ENCODE measurements at places on chromosomes 6 and 20.

DNA sequence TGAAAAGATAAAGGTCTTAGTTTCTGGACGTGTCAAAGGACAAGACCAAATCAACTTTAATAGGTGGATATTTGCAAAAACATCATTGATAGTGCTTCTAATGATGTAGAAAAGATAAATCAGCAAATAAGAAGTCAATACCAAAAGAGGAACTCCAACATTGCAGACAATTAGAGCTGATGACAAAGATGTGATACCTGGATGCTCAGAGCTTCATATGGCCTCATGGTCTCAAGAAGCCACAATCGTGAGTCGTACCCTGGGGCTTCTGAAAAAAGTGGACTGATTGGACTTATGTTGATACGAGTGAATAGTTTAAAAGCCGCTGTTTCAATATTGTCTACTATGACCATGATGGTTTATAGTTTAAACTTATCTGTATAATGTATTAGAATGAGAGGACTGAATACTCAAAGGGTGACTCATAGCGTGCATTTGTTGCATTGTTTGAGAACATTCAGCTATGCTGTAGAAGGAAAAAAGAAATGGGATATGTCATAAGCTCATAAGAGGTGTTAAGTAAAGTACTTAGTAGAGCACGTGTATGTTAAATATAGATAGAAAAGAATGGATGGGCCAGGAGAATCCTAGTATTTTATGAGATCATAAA is 54.6 kb upstream of the RIPOR2 start:
- DNase-seq = no peak

GRCh38 chr6:118187568-118188164 is 280.6 kb downstream of the SLC35F1 start:
- no peak for DNase-seq

DNA sequence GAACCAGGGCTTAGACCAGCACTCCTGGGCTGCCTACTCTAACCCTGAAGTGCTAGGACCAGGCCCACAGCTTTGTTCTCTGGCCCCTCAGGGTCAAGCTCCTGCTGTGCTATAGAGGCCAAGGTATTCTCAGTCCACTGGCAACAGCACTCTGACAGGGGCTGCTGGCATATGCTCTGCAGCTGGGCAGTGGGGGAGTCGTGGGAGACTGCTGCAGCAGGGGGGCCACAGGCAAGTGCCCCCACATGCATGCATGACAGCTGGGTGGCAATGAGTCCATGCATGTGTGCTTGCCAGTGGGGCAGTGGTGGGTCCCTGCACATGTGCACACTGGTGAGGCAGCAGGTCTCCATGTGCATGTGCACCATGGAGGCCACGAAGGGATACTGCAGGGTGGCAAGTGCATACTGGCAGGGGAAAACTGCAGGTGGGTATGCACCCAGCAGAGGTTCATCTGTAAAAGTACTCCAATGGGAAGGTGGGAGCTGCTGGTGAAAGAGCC is 364.9 kb upstream of the IRAK1BP1 start:
- DNase-seq = no peak

DNA sequence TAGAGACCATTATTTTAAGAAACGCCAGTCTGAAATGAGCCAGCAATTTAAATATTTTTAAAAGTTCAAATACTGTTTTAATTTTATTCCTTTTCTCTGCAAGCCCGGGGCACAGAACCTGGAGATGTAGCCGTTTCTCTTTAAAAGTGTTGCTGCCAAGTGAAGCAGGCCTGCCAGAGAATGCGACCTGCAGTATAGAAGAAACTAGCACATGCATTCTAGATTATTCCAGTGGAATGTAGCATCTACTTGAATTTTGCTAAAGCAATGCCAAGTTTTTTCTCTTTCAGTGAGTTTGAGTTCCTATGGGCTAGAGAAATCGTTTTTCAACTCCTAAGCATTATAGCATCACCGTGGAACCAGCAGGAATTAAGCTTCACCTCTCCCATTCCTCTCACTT is 101.3 kb downstream of the QRSL1 start:
- no peak for DNase-seq

GRCh38 chr6:26571592-26572296 is 25.0 kb upstream of the ABT1 start:
- DNase-seq = no peak

DNA sequence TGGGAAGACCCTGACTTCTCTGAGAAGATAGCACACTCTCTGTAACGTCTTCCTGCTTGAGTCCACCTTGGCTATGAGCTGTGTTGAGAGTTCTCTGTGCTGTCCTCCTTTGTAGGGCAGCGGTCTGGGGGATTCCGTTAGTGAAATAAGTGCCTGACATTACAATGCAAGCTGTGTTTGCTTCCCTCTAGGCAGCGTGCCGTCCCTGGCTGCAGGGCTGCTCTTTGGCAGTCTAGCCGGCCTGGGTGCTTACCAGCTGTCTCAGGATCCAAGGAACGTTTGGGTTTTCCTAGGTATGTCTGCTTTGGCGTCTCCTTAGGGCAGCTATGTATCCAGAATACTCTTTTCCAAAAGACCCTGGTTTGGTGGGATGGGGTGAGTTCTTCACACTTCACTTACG is 2.8 kb downstream of the TMEM14C start:
- DNase-seq = no peak

GRCh38 chr20:59192533-59192896 is 28.9 kb downstream of the ZNF831 start:
- DNase-seq = no peak

DNA sequence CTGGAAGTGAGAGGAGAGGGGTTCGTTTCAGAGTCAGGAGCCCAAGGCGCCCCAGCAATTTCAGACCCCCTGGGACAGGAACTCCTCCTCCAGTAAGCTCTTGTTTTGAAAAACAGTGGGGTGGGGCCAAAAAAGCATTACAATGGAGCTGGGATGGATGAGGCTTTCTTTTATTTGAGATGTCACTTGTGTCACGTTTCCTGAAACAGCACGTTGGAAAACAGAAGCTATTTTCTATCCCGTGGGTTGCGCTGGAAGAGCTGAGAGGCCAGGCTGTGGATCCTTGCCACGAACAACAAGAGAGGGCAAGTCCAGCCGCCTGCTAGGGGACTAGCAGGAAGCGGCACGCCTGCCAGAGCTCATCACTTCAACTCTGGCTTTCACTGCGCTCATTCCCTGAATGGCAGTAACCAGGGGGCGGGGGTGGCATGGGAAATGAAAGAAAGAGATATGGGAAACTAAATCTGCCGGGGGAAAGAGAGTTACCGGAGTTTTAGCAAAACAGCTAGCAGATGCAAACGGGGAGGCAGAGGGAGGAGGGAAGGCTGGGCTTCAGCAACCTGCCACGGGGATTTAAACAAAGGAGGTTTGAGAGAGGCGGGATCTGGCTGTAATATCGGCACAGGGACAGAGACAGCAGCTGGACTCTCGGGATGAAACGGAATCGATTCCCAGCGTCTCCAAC is 34.6 kb downstream of the GCNT2 start:
- DNase-seq = no peak

- no peak for DNase-seq
These were observed 149.0 kb downstream of the LAMP5 start for GRCh38 chr20:9663423-9663822.

- DNase-seq = no peak
These were observed 9.4 kb downstream of the ACSS1 start for GRCh38 chr20:25048519-25048952.

All from activated CD8-positive, alpha-beta memory T cell treated with anti-CD3 and anti-CD28 coated beads for 48 hours (primary cell).